ENCODE measurements at places on chromosomes 16 and 17. TPM values are rescaled to one million over a fixed set of nuclear protein-coding genes. Genes with fewer than 3 reads are reported as not detected.

DNA sequence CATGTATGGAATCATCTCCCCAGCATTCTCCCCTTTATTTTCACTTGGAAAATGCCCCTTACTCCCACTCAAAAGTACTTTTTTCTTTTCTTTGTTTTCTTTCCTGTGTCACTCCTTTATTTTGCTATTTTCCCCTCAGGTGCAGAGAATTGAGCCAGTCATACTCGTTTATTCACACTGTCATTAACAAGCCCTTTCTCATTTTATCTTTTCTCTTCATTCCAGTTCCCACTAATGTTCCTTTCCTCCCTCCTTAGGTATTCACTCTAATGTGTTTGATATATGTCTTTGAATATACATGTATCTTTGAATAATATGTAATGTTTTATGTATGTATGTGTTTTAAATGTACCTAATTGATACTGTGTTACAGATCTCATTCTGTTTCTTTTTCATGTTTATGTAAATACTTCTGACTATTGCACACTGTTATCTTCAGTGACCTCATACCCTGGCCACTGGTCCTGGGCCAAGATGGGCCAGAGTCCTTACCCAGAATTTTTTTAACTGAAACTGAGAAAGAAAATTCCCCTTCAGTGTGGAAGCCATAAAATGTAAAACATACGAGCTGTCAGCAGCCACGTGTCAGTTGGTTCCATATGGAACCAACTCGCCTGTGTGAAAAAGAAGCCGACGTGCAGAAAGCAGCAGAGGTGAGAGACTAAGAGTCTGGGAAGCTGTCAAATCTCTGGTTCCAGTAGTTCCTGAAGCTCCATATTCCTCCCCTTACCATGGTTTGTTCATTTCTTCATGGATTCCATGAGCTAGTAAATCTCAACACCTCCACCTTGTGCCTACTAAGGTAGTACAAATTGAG, 5.8 kb downstream of the SRR start:
- H3K4me1 ChIP-seq, result no peaks in the 10 kb centered on the region
- H3K36me3 ChIP-seq, result peaks cover 2% of the 10 kb centered on the region
- H3K4me3 ChIP-seq, result no peak overlapping the region
- no peaks in the 10 kb centered on the region for H3K27me3 ChIP-seq
- peak overlapping the region; percentile 28 for H3K27ac ChIP-seq

DNA sequence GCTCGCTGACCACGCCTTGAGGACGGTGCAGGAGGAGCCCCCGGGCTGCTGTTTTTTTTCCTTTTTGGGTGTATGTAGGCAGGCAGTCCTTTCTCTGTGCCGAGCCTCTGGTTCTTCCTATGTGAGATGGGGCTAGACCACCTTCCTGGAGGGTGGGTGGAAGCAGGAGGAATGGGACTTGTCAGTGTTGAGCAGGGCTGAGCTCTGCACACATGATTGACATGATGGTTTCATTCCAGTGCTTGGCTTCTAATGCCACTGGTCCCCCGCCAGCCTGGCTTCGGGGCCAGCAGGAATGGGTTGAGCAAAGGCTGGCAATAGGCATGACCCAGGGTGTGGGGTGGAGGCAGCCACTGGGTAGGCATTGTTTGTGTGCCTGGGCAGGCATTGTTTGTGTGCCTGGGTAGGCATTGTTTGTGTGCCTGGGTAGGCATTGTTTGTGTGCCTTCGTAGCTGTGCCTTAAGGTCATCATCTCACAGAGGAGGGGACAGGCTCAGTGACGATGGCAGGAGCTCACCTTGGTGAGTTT, 14.2 kb upstream of the ADCY7 start:
- no peak overlapping the region for H3K4me3 ChIP-seq
- peaks cover 5% of the 10 kb centered on the region for H3K4me1 ChIP-seq
- no peaks in the 10 kb centered on the region for H3K27me3 ChIP-seq

- peak overlapping the region; percentile 99 for H3K27ac ChIP-seq
- DNase-seq, result peak; percentile 89
- H3K27me3 ChIP-seq, result no peaks in the 10 kb centered on the region
- peaks cover 38% of the 10 kb centered on the region for H3K4me1 ChIP-seq
- H3K4me3 ChIP-seq, result peak overlapping the region; percentile 22
Measured at GRCh38 chr16:87465306-87465705, 27.5 kb downstream of the ZCCHC14 start.

GRCh38 chr17:4270736-4271135, 7.0 kb upstream of the ANKFY1 start:
- H3K27me3 ChIP-seq, result no peaks in the 10 kb centered on the region
- H3K4me1 ChIP-seq, result no peaks in the 10 kb centered on the region
- no peak overlapping the region for H3K27ac ChIP-seq
- no peak for DNase-seq
- no peak overlapping the region for H3K4me3 ChIP-seq

GRCh38 chr17:79080761-79081290, 6.2 kb downstream of the ENGASE start:
- H3K27ac ChIP-seq, result no peak overlapping the region
- no peak for DNase-seq
- H3K4me1 ChIP-seq, result no peaks in the 10 kb centered on the region

GRCh38 chr16:74710401-74710800, 9.7 kb upstream of the MLKL start:
- peaks cover 4% of the 10 kb centered on the region for H3K27me3 ChIP-seq
- no peak overlapping the region for H3K27ac ChIP-seq
- H3K4me3 ChIP-seq, result no peak overlapping the region
- H3K36me3 ChIP-seq, result no peaks in the 10 kb centered on the region
- no peaks in the 10 kb centered on the region for H3K4me1 ChIP-seq

ADGRG3 gene
- polyA plus RNA-seq, result not detected

KRTAP4-4 gene
- polyA plus RNA-seq, result not detected

XYLT1 gene
- polyA plus RNA-seq, result 13.9 TPM

CEP295NL gene
- polyA plus RNA-seq, result 0.15 TPM

TMED6 gene
- 0.08 TPM for polyA plus RNA-seq

WSCD1 gene
- 0.06 TPM for polyA plus RNA-seq

ABI3 gene
- not detected for polyA plus RNA-seq

ESRP2 gene
- 0.10 TPM for polyA plus RNA-seq

RDM1 gene
- 0.48 TPM for polyA plus RNA-seq

CES1 gene
- 15.0 TPM for polyA plus RNA-seq

Measured in fibroblast of lung (primary cell).